ENCODE measurements at places on chromosomes 7 and 10.
A peak's percentile ranks its signal among the peaks of the same experiment; 100 is the strongest.

DNA sequence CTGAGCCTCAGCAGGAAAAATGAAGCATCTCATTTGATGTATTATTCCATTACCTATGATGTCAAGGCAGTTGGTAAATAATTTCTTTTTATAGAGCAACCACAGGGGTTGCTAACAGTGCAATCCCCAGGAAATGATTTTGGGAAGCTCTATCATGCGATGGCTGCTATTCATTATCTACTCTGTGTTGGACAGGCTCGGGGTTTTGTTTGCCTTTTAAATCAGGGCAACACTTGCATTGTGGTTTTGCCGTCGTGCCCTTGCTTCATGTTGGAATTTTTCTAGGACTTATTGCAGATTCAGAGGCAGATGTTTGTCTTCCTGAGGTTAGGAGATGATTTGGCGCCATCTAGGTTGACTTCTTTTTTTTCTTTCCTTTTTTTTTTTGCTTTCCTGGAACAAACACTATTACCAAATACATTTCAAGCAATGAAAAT, 128.4 kb downstream of the BICC1 start:
- DNase-seq: no peak

- DNase-seq: no peak
These were observed at the start of gene CRTAC1 for GRCh38 chr10:98030093-98030821. Gene CRTAC1, minus strand, starts transcription at chr10:98030621. Its CDS starts 149 bp downstream, at chr10:98030472.

- no peak for DNase-seq
These were observed 207.2 kb upstream of the SEMA3E start for GRCh38 chr7:83856094-83856493.

DNA sequence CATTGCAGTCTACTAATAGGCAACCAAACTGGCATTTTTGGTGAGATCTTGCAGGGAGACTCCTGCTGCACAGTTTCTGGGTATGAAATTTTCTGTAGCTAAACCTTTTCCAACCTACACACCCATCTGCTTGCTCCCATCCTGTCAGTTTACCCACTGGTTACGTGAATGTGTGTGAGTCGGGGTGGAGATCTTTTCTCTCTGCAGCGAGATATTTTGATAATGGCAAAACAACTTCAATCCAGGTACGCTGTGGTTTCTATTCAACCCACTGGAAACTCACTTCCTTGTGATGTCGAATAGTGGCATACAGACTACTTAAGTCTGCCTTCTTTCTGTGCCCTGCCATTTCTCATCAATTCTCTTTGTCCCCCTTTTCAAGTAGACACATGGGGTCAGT, 4.5 kb downstream of the PLEKHA1 start:
- DNase-seq: no peak

DNA sequence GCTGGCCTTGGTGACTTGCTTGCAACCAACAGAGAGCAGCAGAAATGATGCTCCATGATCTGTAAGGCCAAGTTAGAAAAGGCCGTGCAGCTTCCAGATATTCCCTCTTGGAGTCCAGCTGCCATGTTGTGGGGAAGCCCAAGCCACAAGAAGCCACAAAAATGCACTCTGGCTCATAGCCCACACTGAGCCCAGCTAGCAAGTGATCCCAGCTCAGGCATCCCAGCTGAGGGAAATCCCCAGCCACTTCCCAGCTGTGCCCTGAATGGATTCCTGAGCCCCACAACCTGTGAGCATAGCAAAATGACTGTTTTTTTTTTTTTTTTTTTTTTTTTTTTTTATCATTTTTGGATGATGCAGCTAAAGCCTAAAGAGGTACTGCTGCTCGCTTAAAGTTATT, 11.1 kb upstream of the SDK1 start:
- DNase-seq: no peak

- no peak for DNase-seq
These were observed 578.7 kb downstream of the GRID1 start for GRCh38 chr10:85787881-85788280.

DNA sequence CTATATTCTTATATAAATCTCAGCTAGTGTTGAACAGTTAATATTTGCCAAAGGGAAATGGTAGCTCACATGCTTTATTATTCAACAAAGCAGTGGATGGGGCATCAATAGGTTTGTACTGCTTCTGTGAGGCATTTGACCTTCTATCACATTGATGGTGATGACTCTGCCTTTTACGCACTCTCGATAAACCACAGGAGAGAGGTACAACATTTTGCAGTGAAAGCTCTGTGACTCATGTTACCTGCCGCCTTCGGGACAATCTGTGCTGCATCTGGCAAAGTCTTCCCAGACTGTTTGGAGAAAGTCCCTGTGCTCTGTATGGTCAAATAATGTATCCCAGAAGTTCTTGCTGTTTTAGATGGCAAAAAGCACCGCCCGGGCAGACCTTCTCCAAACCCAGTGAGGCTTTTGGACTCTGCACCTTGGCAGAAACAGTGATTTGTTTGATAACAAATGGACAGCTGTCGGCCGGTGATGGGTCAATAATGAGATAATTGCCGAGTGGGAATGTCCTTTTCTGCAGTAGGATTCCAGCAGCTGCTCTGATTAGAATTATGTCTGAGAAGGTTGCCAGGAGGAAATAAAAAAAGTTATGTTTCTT, 61.0 kb downstream of the PLPP4 start:
- DNase-seq: no peak

DNA sequence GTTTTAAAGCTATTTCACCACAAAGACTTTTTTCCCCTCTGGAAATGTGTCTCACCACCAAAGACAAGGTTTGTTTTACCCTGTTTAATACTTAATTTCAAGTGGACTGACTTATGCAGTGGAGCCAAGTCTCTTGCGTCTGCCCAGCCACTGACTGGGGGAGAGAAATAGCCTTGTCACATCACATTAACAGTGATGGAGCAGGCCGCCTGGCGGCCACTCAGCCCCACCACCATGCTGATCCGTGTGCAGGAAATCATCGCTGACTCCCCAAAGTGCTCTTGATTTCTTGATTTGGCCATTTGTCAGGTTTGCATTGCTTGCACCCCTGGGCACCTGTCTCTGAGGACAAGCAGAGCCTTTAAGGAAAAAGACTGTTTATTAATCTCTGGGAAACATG, 334.1 kb downstream of the GLRX3 start:
- no peak for DNase-seq

DNA sequence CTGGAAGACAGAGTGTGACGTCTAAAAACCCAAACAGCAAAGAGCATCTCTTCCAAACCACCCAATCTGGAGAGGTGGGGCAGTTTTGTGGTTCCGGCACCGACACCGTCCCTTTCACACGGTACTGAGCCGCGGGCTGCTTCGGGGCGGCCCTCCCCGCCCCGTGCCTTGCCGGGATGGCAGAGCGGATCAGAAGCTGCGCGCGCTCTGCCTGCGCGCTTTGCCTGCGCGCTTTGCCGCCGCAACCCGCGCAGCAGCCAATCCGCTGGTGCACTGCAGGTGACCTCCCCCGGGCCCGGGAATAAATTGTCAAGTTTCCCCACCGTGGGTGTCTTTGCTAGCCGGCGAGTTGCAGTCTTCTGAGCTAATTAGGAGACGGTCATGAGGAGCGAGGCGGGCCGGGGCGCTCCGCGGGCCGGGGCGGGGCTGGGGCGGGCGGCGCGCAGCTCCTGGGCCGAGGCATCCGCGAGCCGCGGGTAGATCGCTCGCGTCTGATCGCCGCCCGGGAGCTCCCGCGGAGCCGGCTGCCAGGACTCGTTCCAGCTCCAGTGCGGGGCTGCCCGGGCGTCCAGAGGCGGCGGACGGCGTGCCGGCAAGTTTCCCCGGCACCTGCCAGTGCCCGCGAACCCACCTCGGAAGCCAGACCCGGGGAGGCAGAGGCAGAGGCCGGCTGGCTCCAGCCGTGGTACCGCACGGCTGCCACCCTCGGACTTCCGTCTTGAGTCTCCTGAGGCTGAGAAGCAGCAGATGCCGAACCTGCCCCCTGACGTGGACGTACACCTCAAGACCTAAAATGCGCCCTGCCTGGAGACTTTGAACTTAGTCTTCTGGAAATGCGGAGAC, 536.0 kb upstream of the GALNT17 start:
- DNase-seq: no peak

- DNase-seq: no peak
These were observed 22.9 kb upstream of the AQP1 start for GRCh38 chr7:30888747-30889146.

DNA sequence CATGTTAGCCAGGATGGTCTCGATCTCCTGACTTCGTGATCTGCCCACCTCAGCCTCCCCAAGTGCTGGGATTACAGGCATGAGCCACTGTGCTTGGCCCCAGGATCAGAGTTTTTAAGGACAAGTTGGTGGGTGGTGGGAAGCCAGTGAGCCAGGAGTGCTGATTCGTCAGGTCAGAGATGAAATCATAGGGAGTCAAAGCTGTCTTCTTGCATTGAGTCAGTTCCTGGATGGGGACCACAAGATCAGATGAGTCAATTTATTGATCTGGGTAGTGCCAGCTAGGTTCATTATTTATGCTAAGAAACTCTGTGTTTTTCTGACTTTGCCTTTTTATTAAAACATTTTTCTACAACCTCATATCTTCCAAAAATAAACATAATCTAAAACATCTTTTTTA, 423.8 kb downstream of the ARL4A start:
- DNase-seq: no peak

GRCh38 chr7:83060218-83060617, 102.5 kb downstream of the PCLO start:
- DNase-seq: no peak

- DNase-seq: no peak
These were observed 21.8 kb upstream of the PIP4K2A start for GRCh38 chr10:22736134-22736533.

- no peak for DNase-seq
These were observed 3.8 kb downstream of the PRKCQ start for GRCh38 chr10:6576326-6576725.

- DNase-seq: no peak
These were observed 131.8 kb upstream of the UNC5B start for GRCh38 chr10:71080381-71081228.

DNA sequence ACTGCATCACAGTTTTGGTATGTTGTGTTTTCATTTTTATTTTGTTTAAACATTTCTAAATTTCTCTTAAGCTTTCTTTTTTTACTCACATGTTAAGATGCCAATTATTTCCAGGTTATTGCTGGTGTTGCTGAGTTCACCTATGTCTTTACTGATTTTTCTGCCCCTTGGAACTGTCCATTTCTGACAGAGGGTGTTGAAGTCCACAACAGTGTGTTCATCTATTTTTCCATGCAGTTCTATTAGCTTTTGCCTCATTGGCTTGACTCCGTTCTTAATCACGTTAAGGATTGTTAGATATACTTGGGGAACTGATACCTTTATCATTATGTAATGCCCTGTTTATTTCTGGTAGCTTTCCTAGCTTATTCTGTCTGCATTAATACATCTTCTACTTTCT, 158.0 kb upstream of the TCERG1L start:
- no peak for DNase-seq

DNA sequence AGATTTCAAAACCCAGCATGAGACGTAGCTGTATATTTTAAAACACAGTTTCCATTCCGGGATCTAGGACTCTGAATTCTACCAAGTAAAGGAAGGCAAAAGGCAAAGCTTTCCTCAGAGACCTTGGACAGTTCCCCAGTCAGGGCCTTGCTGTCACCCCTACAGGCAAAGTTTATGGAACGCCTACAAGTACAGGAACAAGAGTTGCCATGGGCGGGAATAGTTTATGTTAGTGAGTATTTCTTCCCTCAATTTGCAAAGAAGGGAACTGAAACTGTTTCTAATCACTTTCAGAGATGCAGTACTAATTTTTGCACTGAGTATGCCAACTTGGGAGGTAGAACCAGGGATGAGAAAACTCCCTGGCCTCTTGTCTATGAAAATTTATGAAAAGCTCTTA, 68.2 kb upstream of the LRGUK start:
- DNase-seq: no peak

DNA sequence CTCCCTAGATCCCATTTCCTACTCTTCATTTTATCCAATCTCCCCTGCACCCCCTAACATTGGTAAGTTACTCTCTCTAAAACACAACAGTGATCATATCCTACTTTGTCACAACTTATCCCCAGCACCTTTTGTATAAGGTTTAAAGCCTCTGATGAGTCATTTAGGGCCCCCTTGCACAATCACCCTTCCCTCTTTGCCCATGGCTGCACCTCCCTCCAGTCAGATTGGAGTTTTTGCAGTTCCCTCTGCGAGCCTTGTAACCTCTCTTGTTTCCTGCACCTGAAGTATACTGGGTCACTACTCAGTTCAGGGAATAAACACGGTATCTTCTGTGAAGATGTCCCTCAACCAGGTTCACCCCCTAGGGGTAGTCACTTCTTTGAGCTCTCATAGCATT, 55.9 kb upstream of the ADRB1 start:
- peak; percentile 72 for DNase-seq

GRCh38 chr7:16841681-16842080, 36.9 kb upstream of the AGR2 start:
- no peak for DNase-seq

GRCh38 chr10:93186653-93187052, 113.0 kb downstream of the CYP26A1 start:
- no peak for DNase-seq

GRCh38 chr7:140247559-140247958, 70.8 kb upstream of the KDM7A start:
- no peak for DNase-seq

DNA sequence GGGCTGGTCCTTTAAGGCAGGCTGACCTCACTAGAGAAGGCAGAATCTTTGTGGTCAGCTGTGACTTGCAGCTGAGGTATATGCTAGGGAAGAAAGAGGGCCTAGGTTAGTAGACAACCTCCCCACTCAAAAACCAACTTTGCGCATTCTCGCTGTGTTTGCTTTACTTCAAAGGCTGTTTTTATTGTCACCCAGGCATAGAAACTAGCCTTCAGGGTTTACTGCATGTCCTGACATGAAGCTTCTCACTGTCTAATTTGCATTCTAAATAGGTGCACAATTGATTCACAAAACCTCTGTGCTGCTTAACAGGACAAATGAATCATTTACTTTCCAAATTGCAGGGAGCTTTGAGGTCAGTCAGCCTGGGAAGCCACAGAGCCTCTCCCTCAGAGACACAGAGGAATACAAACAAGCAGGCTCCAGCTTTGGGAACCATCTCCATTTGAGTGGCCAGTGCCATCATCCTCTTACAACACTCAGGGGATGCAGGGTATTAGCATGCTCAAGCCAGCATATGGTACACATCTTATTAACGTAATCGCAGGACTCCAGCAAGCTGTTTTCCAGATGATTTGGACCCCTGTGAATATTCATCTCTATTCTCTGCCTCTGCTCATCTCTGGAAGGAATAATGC, 596.4 kb upstream of the GHITM start:
- no peak for DNase-seq

GRCh38 chr10:24360282-24361127, 151.6 kb downstream of the KIAA1217 start:
- DNase-seq: peak; percentile 3

DNA sequence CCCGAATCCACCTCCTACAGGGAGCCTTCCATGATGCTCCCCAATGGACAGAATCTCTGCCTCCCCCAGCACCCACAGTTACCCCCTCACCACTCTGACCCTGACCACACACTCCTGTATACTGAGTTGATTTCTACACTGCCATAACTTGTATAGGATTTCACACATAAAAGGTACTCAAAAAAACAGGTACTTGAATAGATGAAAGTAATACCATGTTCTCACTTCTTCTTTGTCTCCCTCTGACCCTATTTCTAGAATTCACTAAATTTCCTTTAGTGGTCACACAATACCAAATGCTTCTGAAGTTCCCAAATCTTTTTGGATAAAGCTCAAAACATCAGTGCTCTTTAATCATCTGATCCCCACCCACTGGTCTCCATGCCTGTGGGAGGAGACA, 45.4 kb downstream of the HSPA12A start:
- no peak for DNase-seq

- DNase-seq: no peak
These were observed 1130.0 kb downstream of the DNAJB9 start for GRCh38 chr7:109699661-109700060.

All from HL-60 (cell line).